Fibroblast of mammary gland (primary cell): ENCODE measurements at places on chromosomes 3 and 15.

DNA sequence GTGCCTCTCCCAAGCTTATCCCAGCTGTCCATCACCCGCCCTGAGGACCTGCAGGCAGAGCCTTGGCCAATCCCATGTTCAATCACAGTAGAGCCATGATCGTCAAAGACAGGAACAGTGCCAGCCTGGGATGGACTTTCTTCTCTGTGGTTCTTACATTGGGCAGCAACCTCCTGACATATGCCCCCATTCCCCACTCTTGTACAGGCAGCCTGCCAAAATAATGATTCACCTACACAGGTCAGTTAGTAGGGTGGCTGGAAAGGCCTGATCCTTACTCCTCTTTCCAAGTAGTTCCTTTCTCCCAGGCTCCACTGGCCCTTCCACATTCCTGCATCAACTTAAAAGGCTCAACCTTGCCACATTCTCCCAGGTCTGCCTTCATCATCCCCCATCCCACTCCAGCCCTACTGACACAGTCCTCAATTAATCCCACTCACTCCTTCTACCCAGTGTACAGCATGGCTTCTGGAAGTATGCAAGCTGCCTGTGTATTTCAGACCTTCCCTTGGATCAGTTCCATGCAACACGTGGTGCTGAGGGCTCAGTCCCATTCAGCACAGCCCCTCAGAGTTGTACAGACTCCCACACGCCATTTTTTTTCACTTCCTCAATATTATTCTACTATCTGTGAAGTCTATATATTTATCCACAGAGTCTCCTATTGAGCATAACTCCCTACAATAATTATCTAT is 189.8 kb downstream of the NTRK3 start:
- no peak for DNase-seq

GRCh38 chr3:13574083-13574797 is 25.3 kb downstream of the FBLN2 start:
- DNase-seq: no peak

GRCh38 chr15:49308686-49309085 is 114.4 kb upstream of the FGF7 start:
- DNase-seq: no peak

DNA sequence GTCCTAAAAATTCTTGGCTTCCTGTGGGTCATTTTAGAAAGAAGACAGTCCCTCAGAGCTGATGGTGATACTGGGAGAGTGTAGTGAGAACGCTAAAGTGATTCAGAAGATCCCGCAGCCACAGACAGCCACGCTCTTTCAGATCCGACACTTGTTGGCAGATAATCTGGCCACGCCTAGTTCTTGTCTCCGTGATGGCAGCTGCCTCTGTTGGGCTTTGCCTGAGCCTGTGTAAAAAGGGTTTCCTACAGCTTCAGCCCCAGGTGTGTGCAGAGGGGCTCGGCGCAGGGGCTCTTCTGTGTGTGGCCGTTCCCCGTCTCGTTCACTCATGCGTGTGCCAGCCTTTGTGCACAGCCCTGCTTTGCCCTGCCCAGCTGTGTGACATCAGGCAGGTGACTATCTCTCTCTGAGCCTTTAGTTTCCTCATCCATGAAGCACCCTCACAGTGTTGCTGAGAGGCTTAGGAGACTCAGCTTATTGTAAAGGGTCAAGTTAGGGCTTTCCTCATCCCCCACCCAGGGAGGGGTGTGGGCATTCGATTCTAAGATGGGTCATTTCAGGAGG is 6.3 kb downstream of the IRAK2 start:
- peak; percentile 29 for DNase-seq

- DNase-seq: no peak
These were observed 554.1 kb downstream of the GOLGA6L6 start for GRCh38 chr15:19987389-19988048.

DNA sequence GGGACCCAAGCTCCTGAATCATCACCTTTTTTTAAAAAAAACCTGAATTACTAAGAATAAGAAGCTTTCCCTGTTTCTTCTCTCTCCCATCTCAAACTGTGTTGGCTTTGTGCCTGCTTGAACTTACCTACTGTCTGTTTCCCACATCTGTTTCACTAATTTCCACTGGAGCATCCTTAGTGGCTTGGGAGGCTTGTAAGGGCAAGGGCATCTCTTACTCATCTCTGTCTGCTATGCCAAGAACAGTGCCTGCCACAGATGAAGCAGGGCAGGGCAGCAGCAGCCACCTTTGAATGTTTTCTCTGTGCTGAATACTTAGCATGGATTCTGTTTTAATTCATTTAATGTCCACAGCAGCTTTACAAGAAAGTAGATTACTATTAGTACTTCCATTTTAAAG is 42.3 kb downstream of the SNRK start:
- DNase-seq: peak; percentile 14

GRCh38 chr15:77083381-77084160 is 12.7 kb upstream of the TSPAN3 start:
- peak; percentile 61 for DNase-seq

GRCh38 chr3:46558184-46559043 is 7.7 kb downstream of the LRRC2 start:
- DNase-seq: peak; percentile 90

DNA sequence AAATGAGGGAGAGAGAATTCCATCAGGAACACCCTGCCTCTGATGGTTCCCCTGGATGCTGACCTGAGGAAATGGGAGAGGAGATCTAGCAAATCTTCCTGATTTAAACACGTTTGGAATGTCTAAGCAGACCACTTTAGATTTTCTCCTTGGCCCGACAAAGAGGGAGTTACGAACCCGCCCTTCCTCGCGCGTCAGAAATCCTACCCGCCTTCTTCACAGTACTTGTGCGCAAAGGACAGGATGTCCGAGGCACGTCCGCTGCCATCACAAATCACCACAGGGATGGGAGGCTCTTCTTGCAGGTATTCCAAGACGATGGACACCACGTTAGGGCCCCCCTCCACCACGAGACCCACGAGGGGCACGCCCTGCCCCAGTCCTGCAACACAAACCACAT is 38.6 kb downstream of the TRPM1 start:
- DNase-seq: peak; percentile 33

DNA sequence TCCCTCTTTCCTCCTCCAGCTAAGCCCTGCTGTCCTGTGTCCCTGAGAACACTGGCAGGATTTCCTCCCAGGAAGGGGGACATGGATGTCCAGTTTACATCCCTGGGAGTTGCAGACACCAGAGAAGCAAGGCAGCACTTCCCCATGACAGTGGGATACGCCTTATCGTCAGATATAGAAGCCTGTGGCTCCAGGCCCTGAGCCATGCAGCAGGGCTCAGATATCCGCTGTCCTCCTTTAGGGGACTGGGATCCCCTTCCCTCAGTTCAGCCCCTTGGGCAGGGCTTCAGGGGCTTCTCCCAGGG is 16.4 kb downstream of the CORO2B start:
- DNase-seq: no peak

DNA sequence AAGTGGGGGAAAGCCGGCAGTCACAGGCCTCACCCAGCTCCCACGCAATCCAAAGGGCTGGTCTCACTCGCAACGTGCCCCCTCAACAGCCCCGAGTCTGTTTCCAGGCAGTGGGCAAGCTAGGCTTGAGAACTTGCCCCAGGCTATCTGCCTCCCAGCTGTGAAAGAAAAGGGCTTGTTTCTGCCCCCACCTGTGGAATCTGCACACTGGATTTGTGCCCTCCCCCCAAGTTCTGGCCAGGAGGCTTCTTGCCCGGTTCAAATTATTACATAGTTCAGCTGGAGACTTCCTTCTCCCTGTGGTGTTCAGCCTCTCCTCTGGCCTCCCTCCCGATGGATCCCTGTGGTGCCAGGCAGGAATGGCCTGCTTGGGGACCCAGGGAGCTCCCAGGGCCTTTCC is 283.9 kb upstream of the LYSMD4 start:
- DNase-seq: no peak

DNA sequence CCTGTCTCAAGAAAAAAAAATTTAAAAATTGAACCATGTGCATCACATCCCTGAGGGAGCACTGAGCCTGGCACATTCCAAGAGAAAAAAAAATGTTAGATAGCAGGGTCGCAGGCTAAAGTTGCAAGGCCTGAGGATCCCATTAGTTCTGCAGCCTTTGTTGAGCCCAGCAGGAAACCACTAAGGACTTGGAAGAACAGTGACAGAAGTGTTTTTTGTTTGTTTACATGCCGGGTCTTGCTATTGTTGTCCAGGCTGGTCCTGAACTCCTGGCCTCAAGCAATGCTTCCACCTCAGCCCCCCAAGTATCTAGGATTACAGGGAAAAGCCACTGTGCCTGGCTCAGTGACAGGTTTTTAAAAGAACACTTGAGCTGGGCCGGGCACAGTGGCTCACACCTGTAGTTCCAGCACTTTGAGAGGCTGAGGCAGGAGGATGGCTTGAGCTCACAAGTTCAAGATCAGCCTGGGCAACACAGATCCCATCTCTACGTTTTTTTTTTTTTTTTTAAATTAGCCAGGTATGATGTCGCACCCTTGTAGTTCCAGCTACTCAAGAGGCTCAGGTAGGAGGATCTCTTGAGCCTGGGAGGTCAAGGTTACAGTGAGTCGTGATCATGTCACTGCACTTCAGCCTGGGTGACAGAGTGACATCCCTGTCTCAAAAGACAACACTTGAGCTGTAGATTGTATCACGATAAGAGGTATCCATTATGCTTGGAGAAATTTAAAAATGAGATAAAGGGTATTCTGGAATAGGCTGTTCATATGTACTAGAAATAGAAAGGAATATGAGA is 15.2 kb downstream of the CHAC1 start:
- no peak for DNase-seq

DNA sequence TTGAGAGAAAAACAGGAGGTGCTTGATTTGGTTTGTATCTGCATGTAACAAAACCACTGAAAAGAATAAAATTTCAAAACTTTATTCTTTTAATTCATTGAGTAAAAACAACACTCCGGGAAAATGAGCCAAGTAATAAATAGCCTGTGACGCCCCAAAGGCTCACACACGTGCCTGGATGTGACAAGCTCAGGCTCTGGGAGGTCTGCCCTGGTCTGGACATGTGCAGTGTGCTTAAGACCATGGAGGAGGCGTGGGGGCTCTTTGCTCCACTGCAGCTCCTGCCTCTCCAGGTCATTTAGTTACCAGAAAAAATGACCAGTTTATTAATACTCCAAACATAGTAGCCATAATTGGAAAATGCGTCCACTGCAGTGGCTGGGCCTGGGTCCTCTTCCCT is 8.6 kb upstream of the NME9 start:
- DNase-seq: no peak
